Stomach (tissue), 19 donors: ENCODE measurements at places on chromosomes 2 and 18. TPM values are rescaled to one million over a fixed set of nuclear protein-coding genes. Genes with fewer than 3 reads are reported as not detected.

DNA sequence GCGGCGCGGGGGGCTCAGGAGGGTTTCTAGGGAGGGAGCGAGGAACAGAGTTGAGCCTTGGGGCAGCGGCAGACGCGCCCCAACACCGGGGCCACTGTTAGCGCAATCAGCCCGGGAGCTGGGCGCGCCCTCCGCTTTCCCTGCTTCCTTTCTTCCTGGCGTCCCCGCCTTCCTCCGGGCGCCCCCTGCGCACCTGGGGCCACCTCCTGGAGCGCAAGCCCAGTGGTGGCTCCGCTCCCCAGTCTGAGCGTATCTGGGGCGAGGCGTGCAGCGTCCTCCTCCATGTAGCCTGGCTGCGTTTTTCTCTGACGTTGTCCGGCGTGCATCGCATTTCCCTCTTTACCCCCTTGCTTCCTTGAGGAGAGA is 5.2 kb downstream of the PROC start:
- peak; percentile 71 for DNase-seq
- peaks cover 17% of the 10 kb centered on the region for H3K27me3 ChIP-seq
- H3K4me1 ChIP-seq: peaks cover 22% of the 10 kb centered on the region

- H3K27ac ChIP-seq: no peak overlapping the region
- H3K4me3 ChIP-seq: no peak overlapping the region
- no peaks in the 10 kb centered on the region for H3K27me3 ChIP-seq
Measured at GRCh38 chr18:7844017-7844416, 276.9 kb downstream of the PTPRM start.

DNA sequence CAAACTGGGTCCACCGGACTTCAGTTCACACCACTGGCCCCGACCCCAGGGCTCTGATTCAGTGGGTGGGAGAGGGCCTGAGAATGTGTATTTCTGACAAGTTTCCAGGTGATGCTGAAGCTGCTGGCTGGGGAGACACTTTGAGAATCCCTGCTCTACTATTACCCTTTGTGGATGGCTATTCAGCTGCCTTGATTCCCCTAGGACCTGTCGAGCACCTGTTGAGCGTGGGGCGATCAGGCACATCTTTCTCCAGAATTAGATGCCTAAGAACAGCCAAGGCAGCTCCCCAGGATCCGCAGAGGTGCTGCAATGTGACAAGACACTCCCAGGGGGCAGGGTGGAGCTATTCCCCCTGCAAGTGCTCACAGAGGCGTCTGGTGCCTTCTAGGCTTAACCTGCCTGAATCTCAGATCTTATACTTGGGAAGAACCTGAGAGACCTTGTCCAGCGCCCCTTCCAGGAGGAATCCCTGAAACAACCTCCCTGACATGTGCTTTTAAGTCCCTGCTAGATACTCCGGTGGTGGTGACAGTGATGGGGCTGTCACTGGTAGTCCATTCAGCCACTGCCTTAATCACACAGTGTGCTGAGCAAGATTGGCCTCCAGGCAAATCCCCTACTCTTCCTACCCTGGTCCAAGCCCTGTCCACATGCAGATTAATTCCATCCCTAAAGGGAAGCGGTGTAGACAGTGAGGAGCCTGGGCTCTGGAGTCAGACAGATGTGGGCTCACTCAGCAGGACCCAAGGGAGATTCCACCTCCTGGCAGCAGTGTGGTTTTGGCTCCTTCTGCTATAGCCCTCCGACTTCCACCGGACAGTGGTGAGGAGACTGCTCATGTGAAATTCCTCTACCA is 43.4 kb upstream of the OTOF start:
- H3K27ac ChIP-seq: no peak overlapping the region
- no peaks in the 10 kb centered on the region for H3K36me3 ChIP-seq
- H3K27me3 ChIP-seq: peaks cover 48% of the 10 kb centered on the region
- H3K4me3 ChIP-seq: no peak overlapping the region
- peak; percentile 54 for DNase-seq

DNA sequence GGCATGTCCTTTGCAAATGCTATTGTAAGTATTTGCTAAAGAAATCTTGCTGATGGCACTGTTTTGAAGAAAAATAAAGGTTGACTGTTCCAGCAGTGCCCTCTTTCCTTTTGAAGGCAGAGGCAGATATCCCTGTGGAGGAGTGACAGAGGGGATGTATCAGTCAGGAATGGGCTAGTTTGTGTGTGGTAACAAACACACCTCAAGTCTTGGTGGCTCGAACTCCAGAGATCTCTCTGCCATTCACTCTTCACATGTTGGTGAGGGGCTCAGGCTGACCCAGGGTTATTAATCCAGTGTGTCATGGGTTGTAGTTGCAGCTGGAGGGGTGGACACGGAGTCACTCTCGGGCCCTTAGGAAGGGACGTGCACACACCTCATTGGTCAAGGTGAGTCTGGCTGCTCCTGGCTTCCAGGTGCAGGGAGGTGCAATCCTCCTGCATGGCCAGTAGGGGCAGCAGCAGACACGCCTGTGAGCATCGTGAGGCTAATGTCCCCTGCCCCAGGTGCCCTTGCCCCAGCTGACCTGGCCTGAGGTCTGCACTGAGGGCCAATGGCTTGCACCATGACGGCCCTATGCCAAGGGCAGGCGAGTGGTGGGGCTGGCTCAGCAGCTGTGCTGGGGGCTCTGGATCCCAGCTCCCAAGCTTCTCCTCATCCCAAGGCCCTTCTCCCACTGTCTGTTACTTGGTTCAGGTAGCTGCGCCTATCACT is 146.5 kb downstream of the ASB1 start:
- H3K4me3 ChIP-seq: no peak overlapping the region
- no peaks in the 10 kb centered on the region for H3K27me3 ChIP-seq
- H3K4me1 ChIP-seq: no peaks in the 10 kb centered on the region

Gene LIMS4
- not detected for total RNA-seq

GRCh38 chr2:120195553-120195952 is 27.6 kb downstream of the TMEM185B start:
- H3K36me3 ChIP-seq: no peaks in the 10 kb centered on the region
- no peak overlapping the region for H3K27ac ChIP-seq
- no peak for DNase-seq

DNA sequence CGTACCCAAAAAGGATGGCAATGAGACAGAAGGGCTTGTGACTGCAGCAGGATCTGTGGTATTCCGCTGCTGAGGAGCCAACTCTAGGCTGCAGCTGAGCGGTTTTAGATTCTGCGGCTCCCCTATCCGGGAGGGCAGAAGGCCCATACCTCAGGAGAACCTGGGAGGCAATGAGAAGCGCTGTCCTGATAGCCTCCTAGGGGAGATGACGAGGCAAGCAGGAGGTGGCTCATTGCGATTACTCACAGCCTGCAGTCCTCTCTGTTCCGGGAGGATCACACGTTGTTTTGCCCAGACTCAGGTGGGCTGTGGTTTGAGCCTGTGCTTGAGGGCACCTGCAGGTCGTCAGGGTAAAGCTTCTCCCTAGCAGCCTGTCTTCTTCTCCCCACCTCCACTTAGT is 65.1 kb downstream of the COA5 start:
- DNase-seq: no peak
- H3K36me3 ChIP-seq: peaks cover 93% of the 10 kb centered on the region
- no peak overlapping the region for H3K27ac ChIP-seq
- no peak overlapping the region for H3K4me3 ChIP-seq
- H3K4me1 ChIP-seq: no peaks in the 10 kb centered on the region

DNA sequence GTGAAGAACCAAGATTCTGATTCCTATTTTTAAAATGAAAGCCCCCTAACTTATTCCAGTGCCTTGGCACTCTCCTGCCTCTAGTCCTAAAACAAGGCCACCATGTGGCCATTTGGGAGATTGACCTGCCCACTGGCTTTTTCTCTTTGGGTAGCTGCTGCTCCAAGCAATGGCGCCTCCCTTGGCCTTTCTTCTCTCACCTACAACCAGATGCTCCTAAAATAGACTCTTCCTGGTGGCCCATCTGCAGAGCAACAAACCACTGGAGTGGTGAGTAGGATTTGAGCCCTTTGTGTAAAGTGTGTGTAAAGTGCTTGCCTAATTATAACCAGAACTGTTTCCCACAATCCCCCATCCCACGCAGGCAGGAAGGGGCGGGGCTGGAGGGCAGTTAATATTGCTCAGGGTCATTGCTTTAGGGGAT is 114.2 kb downstream of the FHOD3 start:
- no peak for DNase-seq
- no peaks in the 10 kb centered on the region for H3K36me3 ChIP-seq
- no peaks in the 10 kb centered on the region for H3K27me3 ChIP-seq
- H3K4me3 ChIP-seq: no peak overlapping the region
- H3K27ac ChIP-seq: no peak overlapping the region

Gene FAM237A
- not detected for total RNA-seq
